Left renal cortex interstitium (tissue), 4 donors: ENCODE measurements at places on chromosomes 7 and 10. TPM values are rescaled to one million over a fixed set of nuclear protein-coding genes. Genes with fewer than 3 reads are reported as not detected.

- no peak for DNase-seq
Measured at GRCh38 chr7:20246236-20246635, 29.1 kb upstream of the MACC1 start.

Gene SLC39A12
- not detected for polyA plus RNA-seq

Gene MMP21
- polyA plus RNA-seq = 0.39 TPM

Gene HKDC1
- polyA plus RNA-seq = 14.0 TPM

DNA sequence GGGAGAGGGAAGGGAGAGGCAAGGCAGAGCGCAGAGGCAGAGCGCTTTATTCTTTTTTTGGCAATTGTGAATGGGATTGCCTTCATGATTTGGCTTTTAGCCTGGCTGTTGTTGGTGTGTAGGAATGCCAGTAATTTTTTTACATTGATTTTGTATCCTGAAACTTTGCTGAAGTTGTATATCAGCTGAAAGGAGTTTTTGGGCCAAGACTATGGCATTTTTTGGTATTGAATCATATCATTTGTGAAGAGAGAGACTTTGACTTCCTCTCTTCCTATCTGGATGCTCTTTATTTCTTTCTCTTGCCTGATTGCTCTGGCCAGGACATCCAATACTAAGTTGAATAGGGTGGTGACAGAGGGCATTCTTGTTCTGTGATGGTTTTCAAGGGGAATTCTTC lies 291.3 kb downstream of the REEP3 start:
- DNase-seq = no peak

GRCh38 chr7:33934391-33934790 lies 29.1 kb downstream of the BMPER start:
- DNase-seq = no peak

Gene ICA1
- polyA plus RNA-seq = 44.2 TPM

DNA sequence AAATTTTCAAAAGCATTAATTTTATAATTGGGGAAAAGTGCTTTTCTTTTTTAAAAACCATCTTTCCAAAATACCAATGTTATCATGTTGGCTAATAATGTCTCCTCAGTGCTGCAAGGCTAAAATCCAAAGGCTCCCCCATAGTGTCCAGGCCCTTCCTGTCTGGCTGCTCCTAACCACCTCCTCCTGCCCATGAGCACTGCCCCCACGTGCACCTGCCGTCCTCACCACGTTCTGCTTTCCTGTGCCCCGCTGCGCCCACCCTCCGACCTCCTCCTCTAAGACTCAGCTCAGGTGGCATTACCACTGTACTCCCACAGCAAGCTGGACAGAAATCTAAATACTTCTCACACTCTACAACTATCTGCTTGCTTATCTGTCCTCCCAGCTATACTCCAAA lies 17.7 kb downstream of the PAXIP1 start:
- DNase-seq = no peak

Gene BTBD16
- polyA plus RNA-seq = 0.54 TPM

Gene FAM25A
- polyA plus RNA-seq = not detected

Gene MSMB
- polyA plus RNA-seq = not detected

- DNase-seq = no peak
Measured at GRCh38 chr10:14450041-14450491, 119.3 kb upstream of the FRMD4A start.

GRCh38 chr10:25901199-25901598 lies 32.8 kb upstream of the MYO3A start:
- no peak for DNase-seq

Gene TRPV6
- polyA plus RNA-seq = 16.5 TPM

DNA sequence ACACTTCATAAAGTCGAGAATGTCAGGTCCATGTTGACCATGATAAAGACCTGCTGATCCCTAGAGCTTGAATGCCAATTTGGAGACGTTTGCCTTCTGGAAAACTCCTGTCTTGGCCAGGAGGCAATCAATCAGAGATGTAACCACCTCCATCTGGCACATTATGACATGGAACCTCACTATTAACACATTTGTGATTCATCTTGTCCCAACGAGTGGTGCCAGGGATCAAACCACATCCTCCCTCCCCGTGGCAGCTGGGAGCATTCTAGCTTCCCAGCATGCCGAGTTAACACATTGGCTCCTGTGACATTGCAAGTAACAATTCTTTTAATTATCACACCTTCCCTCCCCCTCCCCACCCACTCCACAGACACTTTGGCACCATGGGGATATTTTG lies 84.0 kb upstream of the PPP1R17 start:
- DNase-seq = no peak

DNA sequence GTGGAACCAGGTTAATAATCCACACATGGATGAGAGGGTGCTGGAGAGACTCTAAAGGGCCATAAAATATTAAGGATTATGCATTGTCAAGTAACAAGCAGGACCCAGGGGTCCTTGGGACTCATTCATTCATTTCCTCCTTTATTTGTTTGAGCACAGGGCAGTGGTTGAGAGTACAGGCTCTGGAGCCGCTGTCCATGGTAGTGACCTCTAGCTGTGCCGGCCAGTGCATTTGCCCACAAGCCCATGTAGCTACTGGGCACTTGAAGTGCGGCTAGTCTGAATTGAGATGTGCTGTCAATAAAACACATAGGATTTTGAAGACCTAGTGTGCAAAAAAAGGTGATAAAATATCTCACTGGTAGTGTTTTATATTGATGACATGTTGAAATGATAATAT lies 137.6 kb downstream of the C10orf105 start:
- no peak for DNase-seq

Gene TAS2R41
- not detected for polyA plus RNA-seq

GRCh38 chr7:33669251-33669670 lies 236.1 kb upstream of the BMPER start:
- peak; percentile 20 for DNase-seq

DNA sequence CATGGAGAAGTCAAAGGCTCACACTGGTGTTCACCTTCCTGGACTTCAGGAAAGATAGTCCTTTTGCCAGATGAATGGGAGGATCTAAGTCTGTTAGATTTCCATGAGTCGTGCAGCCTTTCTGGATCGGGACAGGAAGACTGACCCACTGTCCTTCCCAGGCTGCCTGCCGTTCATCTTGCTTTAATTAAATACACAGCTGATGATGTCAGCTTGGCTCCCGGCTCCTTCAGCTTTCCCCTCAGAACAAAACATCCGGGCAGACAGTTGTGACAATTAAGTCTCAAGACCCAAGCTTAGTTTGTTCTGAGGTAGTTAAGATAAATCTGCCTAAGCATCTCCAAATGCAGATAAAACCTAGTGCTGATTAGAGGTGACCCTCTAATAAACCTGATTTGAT lies 58.6 kb downstream of the AUTS2 start:
- no peak for DNase-seq
